Pons (tissue), 1 donor: ENCODE measurements at places on chromosomes 5 and 9.

DNA sequence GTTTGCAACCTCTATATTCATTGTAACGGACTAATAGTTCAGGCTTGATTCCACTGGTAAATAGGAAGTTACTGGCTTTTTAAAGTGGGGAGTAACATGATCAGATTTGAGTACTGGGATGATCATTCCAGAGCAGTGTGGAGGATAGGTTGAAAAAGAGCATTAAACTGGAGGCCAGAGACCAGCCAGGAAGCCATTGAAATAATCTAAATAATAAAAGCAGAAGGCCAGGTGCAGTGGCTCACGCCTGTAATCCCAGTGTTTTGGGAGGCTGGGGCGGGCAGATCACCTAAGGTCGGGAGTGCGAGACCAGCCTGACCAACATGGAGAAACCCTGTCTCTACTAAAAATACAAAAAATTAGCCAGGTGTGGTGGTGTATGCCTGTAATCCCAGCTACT is 56.0 kb upstream of the MSX2 start:
- no peak for DNase-seq

- no peak for DNase-seq
These were observed 51.6 kb downstream of the ENTREP1 start for GRCh38 chr9:69376651-69377050.

GRCh38 chr5:57805170-57805569 is 322.6 kb upstream of the ACTBL2 start:
- no peak for DNase-seq

DNA sequence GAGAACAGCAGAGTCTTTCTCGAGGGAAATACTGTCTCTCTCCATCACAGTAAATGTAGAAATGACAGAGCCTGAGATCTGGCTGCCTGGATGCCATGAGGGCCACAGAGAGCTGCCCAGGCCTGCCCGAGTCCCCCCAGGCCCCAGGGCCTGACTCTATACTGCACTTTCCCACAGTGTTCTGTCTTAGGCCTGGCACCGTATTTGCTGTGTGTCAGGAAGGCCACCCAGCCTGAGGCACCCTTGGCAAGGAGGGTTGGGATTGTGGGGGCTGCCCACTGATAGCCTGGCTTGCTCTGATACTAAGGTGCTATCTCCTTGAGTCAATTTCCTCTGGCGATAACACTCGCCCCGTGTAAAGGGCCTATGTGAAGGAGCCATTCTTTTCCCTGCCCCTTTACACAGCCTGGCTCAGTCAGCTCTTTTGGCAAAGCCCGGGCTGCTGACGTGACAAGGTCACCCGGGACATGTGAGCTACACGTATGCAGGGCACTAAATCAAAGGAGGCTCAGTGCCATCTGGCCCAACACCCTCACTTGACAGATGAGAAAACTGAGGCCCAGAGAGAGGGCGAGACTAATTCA is 630.1 kb upstream of the KLF4 start:
- no peak for DNase-seq

GRCh38 chr9:121455527-121456239 is 44.0 kb downstream of the GGTA1 start:
- no peak for DNase-seq

- DNase-seq = peak; percentile 5
These were observed 399.8 kb upstream of the PIK3R1 start for GRCh38 chr5:67815455-67816391.

DNA sequence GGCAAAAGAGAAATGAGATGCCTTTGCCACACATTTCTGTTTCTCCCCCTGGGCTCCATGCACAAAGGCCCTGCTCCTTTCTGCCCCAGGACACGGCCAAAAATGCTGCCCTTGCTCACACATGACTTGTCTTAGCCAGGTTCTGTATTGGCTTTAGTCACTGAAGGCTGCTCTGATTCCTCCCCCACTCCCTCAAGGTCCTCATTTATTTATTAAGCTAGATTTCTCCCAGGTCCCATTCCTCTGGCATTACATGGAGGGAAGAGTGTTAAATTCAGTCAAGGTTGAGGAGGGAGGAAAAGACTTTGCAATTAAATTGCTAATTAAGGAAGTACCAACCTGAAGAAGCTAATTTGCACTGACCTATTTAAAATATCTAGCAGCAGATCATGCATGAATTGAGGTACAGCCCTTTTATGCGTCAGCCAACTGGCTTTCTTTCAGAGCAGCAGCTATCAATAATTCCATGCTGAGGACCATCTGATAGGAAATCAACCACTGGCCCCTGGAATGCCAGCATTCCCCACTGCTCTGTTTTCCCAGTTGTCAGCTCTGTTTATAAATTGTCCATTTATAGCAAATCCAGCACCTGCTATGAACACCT is 81.2 kb upstream of the MAP3K1 start:
- DNase-seq = peak; percentile 41
